KBM-7 (cell line): ENCODE measurements at places on chromosomes 13 and 19.

GRCh38 chr13:79194272-79194671, 211.8 kb downstream of the RBM26 start:
- DNase-seq, result peak; percentile 32

GRCh38 chr19:19747357-19748220, 14.7 kb upstream of the ZNF14 start:
- no peak for DNase-seq

DNA sequence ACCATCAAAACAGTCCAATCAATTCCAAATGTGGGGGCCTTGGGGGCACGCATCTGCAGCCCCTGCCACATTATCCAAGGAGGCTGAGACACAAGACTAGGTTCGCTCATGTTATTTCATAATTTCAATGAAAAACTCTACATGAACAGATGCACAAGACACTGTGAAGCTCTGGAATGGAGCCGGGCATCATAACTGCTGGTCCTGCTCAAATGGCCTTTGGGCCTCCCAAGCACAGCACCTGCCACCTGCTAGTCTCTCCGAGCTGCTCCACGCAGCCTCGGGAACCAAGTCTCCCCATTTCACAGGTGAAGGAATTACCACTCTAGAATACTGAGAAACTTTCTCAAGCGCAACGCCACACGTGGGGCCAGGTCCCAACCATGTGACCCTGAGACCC, 16.9 kb downstream of the CARS2 start:
- no peak for DNase-seq

DNA sequence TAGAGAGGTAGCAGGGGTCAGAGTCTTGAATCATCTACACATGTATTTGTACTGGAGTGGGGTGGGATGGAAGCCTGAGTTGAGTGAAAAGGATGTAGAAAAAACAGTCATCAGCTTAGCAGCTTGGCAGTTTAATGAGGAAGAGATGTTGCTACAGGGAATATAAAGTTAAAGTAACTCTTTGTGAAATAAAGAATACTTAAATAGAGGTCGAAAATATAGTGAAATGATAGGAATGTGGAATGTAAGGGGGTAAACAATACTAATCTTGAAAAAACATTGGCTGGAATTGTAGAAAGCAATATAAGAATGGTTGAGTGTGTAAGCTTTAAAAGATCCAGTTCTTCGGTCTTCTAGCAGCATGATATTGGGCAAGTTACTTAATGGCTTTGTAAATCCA, 22.7 kb downstream of the NUP58 start:
- DNase-seq, result no peak

- DNase-seq, result peak; percentile 91
These were observed 942.2 kb downstream of the PCDH17 start for GRCh38 chr13:58573743-58574142.

- DNase-seq, result no peak
These were observed 39.5 kb upstream of the C13orf46 start for GRCh38 chr13:114013336-114013735.

- no peak for DNase-seq
These were observed 60.7 kb downstream of the KLF2 start for GRCh38 chr19:16385296-16385695.

- no peak for DNase-seq
These were observed 85.3 kb upstream of the RAP2A start for GRCh38 chr13:97348569-97349100.

GRCh38 chr19:29532097-29532496, 6.3 kb downstream of the VSTM2B start:
- DNase-seq, result no peak

DNA sequence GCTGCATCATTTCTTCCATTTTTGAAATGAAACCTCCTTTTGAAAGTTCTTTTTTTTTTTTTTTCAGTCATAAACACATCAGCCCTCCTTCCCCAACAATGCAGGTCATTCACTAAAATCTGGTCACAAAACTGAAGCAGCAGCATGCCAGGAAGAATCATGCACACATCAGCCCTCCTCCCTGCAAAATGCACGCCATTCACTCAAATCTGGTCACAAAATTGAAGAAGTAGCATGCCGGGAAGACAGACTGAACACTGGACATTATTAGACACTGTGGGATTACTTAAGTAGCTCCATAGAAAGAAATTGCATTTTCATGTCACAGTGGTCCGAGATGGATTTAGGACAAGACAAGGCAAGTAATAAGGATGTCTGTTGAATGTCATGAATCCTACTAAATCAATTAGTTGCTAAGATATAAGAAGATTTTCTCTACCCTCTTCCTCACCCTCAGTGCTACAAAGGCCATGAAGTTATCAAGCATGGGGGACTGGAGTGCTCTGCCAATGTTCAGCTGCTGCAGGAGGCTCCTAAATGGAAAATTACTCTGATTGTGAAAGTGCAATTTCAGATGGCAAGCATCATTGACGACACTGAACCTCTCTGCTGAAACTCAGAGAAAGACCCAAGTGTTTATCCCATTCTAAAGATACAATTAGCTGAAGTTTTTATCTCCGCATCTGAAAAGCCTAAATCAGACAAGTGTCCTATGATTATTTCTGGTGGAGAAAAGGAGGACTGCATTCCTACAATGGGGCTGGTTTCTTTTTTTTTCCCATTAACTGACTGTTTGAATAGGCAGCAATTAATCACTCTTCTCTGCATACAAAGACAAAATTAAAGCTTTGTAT, 913.2 kb downstream of the DIAPH3 start:
- no peak for DNase-seq

DNA sequence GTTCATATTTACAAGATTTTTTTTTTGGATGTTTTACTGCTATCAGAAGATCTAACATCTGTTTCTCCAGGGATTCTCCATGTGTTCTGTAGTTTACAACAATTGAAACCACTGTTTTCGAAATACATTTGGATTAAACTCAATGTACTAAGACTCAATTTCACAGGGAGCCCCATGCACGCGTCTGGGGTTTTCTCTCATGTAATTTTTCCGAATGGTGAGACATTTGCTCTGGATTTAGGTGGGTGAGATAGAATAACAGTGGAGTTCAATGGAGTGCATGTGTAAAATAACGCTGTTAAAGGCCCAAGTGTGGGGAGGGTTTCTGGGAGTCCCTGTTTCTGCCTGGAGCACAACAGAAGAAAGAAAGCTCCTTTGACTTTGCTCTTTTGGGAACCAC, 330.3 kb downstream of the TSHZ3 start:
- no peak for DNase-seq

DNA sequence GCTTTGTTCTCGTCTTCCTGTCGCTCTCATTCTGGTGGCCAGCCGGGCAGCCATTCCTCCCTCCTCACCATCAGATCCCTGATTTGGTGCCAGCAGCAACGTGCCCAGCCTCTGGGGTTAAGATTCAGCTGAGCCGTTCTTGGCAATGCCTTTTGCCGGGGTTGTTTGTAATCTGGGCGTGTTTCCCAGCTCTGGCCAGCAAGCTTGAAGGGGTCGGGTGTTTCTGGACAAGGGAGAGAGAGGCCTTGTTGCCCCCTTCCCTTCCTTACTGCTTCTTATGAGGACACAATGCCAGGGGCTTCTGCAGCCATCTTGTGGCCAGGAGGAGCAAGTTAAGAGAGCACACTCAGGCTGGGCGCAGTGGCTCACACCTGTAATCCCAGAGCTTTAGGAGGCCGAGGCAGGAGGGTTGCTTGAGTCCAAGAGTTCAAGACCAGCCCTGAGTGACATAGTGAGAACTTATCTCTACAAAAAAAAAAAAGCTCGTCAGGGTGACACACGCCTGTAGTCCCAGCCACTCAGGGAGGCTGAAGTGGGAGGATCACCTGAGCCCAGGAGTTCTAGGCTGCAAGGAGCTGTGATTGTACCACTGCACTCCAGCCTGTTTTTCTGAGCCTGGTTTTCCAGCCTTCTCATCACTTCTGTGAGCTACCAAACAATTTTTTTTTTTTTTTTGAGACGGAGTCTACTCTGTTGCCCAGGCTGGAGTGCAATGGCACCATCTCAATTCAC, 10.7 kb upstream of the CRTC1 start:
- DNase-seq, result no peak

- no peak for DNase-seq
These were observed 452.7 kb downstream of the TSHZ3 start for GRCh38 chr19:30896554-30896953.

- DNase-seq, result no peak
These were observed 31.0 kb upstream of the SLC1A6 start for GRCh38 chr19:15010501-15011300.

DNA sequence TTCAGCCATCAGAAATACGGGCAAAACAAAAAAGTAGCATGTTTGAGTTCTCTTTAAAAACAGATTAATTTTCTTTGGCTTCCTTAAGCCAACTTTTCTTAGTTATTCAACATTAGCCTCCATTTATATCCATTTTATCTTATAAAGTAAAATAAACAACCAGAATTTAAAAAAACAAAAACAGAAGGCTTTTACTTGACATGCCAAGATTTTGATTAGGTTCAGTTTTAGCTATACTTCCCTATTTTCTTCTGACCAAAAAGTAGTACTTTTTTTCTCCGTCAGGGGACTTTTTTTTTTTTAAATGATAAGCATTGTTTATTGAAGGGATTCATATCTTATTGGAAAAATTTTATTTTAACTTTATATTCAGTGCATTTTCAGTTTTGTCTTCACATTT, 18.1 kb downstream of the RNASEH2B start:
- no peak for DNase-seq

GRCh38 chr13:91632086-91632485, 233.7 kb downstream of the GPC5 start:
- DNase-seq, result no peak

DNA sequence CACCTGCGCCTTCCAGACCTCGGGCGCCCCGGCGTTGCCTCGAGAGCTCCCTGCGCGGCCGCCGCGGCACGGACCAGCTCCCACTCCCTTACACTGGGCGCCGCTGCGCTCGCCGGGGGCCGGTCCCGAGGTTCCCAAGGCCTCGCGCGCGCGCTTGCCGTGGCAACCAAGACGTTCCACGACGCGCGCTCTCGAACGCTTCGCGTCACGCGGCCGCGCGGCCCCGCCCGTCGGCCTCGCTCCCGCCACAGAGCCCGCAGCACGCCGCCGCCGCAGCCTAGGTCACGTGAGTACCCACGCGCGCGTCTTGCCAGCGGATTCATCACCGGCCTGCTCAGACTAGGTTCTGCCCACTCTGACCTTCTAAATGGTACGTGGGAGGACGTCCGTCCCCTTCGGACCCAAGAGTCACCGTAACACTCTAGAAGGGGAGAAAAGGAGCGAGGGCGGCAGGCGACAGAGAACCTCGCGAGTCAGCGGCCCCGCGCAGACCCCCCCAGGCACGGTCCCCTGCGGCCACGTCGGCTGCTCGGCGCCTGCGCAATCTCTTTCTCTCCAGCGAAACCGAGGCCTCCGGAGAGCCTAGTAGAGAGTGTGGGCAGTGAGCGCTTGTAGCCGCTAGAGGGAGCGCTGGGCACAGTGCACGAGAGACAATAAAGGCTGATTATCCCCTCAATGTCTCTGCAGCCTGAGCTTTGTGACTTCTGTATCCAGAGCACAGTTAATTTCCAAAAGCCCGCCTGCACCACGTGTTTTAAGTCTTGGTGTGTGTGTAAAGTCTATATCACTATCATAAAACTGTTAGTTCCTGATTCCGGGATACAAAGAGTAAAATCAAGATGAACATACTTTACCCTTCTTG, at the start of gene SPART:
TSS of gene SPART (minus strand) at position 173 of the 862 bp plus-strand sequence. CDS start 10,564 bp downstream, outside the sequence.
- DNase-seq, result peak; percentile 96

- peak; percentile 80 for DNase-seq
These were observed at the start of gene LHFPL6 for GRCh38 chr13:39602614-39603366. Gene LHFPL6 (minus strand): TSS chr13:39603193.

GRCh38 chr19:35162471-35163326, 8.2 kb downstream of the FXYD5 start:
- DNase-seq, result no peak

DNA sequence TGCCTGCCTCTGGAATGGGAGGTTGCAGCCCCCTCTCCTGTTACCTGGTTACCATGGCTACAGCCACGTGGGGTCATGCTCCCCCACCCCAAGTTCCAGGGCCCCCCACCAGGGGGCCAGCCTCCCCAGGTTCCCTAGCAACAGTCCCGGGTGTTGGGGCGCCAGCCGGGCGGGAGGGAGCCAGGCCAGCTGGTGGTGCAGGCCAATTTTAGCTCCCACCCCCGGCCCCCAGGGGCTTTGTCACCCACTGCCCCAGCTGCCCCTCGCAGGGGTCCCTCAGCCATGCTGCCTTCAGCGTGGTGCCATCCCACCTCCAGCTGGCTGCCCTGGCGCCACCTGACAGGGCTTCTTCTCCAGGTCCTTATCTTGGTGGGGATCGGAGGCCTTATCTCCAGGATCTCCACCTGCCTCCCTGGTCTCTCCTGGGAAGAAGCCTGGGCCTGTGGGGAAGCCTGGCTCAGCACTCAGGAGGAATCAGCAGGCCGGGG, 3.0 kb downstream of the MARK4 start:
- no peak for DNase-seq

- no peak for DNase-seq
These were observed 107.5 kb upstream of the MBNL2 start for GRCh38 chr13:97114651-97115050.

GRCh38 chr19:51227326-51227725, 2.4 kb downstream of the CD33 start:
- no peak for DNase-seq

GRCh38 chr19:43540381-43540780, 7.4 kb downstream of the ZNF575 start:
- DNase-seq, result no peak

GRCh38 chr13:27182844-27183497, 11.4 kb upstream of the USP12 start:
- DNase-seq, result no peak

GRCh38 chr13:30289533-30289932, 17.8 kb downstream of the KATNAL1 start:
- DNase-seq, result no peak

DNA sequence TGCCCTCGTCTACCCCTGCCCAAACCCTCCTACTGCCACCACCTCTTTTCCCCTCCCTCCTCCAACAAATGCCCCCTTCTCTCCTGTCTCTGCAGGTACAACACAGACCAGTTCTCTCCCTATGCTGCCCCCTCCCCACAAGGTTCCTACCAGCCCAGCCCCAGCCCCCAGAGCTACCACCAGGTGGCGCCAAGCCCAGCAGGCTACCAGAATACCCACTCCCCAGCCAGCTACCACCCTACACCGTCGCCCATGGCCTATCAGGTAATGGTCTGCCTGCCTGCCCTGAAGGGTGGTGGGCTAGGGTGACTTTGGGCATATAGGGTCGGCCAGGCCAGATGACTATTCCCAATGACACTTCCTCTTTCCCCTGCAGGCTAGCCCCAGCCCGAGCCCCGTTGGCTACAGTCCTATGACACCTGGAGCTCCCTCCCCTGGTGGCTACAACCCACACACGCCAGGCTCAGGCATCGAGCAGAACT, 6.5 kb upstream of the TIMM50 start:
- DNase-seq, result peak; percentile 43

GRCh38 chr13:98549006-98549727, 27.7 kb downstream of the STK24 start:
- peak; percentile 34 for DNase-seq
